Epithelial cell of proximal tubule (primary cell): ENCODE measurements at places on chromosomes 12 and 14.

DNA sequence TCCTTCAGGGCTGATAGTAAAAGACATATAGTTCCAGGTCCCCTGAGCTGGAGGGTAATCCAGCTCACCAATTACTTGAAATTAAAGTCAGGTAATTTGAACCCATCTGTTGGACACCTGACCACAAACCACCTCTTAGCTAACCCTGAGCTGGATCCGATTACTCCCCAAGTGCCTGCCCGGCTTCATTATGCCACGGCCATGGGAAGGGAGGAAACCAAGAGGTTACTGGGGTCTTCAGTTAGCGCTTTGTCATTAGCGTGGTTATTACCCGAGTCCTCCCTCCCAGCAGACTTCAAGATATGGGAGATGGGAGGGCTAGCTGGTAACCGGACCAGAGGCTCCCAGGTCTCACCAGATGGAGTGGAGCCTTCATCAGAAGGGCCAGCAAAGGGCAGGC is 1071.4 kb downstream of the BCL11B start:
- no peak for DNase-seq

DNA sequence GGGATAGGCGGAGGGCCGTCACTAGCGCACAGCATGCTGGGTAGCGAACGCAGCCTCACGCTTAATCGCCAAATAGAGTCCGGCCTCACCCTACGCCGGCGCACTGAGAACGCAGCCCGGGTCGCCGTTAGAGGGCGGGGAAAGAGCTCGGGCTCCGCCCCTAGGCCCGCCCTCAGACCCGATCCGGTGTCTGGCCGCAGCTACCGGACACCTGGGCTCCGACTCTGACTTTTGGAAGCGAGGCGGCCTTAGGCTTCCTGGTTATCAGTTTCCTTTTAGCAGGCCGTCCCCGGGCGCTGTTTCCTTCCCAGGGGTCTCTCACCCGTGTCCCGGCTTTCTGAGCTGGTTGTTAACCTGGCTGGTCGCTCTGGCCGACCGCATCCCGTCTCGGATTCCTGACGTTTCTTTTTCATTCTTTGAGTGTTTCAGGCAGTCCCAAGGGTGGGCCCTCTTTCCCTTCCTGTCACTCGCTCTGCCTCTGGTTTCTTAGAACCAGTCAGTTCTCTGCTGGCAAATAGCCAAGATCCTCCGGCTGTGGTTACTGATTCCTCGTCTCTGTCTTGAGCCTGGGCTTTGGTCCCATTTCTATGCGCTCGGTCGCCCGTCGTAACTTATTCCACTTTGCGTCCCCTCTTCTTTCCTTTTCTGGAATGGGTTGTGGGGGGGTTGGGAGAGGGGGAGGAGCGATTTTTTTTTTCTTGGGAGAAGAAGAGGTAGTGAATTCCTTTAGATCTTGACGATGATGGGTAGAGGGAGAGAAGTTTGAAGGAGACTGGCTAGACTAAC is 464 bp upstream of the STRN3 start:
- peak; percentile 98 for DNase-seq

GRCh38 chr12:2779281-2779680 is 15.5 kb upstream of the FKBP4 start:
- DNase-seq, result no peak

- no peak for DNase-seq
Measured at GRCh38 chr14:68345738-68346137, 447.1 kb downstream of the ZFP36L1 start.

DNA sequence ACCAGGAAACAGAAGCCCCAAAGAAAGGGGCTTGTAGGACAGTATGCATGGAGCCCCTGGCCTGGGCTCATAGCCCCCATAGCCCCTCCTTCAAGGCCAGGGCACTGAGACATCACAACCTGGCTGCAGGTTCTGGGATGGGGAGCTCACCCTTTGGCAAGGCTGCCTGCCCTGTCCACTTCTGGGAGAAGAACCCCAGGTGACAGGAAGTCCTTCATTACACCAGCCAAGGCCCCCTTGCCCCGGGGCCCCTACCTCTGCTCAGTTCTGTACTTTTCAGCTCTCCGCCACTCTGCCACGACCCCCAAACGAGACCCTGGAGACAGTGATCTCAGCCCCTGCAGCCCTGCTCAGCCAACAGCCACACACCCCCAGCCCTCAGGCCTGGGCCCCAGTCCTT is 223.2 kb upstream of the RTL1 start:
- no peak for DNase-seq

- DNase-seq, result no peak
Measured at GRCh38 chr14:51518280-51518679, 133.4 kb upstream of the FRMD6 start.

DNA sequence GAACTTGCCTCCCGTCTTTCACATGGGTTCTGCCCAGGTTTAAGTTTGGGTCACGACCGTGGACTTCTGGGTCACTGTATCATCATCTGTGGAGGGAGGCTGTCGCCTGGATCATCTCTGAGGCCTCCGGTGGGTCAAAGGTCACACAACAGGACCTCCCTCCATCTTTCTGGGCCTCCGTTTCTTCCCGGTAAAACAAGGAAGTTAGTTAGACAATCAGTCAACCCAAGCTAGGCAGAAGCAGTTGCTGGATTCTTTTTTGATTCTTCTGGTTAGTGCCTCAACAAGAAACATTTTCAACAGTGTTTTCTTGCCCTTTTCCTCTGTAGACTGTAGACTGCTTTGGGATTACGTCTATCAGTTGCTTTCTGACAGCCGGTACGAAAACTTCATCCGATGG is 186.6 kb upstream of the BCL2L14 start:
- no peak for DNase-seq

DNA sequence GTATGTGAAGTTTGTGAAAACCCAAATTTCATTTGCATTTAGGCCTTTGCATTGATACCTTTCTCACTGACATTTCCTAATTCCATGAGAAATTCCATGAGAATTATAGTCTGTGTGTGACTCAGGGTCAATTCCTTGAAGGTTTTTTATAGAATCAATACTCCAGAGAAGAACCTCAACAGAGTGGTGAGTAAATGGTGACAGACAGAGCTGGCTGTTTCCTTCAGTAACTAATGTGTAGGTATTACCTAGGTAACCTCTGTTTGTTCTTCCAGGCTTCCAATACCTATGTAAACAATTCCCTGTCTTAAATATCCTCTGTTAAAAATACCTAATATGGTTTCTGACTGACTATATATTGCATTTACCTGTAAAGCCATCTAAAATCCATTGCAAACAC is 117.0 kb downstream of the TTC8 start:
- no peak for DNase-seq

- no peak for DNase-seq
Measured at GRCh38 chr12:9331218-9331626, 123.0 kb upstream of the PZP start.

GRCh38 chr14:55116246-55117030 is 12.6 kb upstream of the LGALS3 start:
- no peak for DNase-seq
